Fibroblast of skin of right quadriceps (primary cell): ENCODE measurements at places on chromosomes 2 and 18.

DNA sequence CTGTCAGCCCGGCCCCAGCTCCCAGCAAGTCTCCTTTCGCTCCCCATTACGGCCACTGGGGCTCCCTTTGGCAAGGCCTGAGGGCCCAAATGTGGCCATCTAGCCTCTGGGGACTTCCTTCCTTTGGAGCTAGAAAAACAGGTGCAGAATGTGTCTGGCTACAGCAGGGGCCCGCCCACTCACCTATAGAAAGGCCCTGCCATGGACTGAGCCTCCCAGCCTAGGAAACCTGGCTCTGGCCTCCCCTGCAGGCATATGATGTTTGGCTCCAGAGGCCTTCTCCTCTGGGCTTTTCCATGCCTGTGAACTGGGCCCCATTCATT is 55.3 kb upstream of the ALPP start:
- no peak for DNase-seq

- no peak for DNase-seq
These were observed 23.6 kb downstream of the IL1F10 start for GRCh38 chr2:113091231-113091896.

- no peak for DNase-seq
These were observed 56.3 kb downstream of the PHLPP1 start for GRCh38 chr18:62771494-62772270.

GRCh38 chr2:64700133-64700809 is 46.6 kb upstream of the SERTAD2 start:
- DNase-seq = peak; percentile 27

DNA sequence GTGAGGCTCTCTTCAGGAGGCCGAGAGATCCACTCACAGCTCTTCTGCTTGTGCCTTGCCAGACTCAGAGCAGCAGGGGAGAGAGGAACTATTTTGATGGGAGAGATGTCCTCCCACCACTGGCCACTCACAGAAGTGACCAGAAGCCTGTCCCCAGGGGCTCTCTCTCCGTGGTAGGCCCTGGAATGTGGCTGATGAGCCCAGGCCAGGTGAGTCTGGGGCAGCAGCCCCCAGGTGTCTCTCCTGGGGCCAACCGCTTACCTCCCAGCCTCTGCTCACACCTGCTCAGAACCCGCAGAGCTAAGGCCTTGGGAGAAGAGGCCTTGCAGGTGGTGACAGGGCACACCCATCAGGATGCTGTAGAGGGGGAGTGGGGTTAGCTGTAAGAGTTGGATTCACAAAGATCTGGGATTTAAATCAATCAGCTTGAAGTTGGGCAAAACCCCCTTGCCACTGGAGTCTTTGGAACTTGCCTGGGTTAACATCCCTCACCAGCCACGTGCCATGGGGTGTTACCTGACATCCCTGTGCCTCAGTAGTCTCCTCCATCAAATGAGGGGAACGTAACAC is 29.1 kb upstream of the ASB18 start:
- DNase-seq = no peak

DNA sequence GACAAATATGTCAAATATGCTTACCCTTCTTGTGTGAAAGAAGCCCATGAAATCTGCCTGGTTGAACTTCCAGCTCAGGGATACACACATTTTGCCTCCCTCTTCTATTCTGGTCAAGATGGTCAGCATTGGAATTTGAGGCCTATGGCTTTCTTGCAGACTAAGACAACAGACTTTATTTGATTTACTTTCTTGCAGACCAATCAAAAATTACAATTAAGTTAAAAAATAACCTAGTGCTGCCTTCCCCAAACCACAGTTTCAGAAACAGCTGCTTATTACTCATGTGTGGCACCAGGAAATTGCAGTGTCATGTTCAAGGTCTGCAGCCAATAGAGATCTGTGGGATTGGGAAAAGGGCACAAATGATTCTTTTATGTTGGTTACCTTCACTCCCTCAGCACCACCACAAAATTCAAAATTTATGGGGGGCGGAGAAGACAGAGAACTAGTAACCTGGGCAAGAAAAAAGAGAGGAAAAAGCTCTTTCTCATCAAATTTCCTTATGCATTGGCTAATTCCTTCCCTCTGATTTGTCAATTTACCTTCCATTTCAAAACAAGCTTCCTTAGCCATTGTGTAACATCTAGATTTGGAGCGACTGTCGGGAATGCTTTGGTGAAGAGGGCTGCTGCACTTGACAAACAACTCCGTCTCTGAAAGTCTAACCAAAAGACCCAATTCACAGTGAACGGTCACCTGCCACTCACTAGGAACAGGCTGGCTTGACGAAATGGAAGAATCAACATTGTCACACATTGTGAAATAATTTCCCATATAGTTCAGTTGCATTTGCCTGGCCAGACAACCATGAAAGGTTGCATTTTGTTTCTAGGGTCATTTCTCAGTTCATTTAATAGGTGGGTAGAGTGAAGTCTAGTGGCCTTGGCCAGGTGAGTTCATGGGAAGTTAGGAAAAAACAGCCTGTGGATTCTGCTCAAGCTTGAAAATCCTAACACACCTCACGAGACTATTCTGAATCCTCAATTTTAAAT is 100.4 kb upstream of the FZD5 start:
- peak; percentile 58 for DNase-seq

DNA sequence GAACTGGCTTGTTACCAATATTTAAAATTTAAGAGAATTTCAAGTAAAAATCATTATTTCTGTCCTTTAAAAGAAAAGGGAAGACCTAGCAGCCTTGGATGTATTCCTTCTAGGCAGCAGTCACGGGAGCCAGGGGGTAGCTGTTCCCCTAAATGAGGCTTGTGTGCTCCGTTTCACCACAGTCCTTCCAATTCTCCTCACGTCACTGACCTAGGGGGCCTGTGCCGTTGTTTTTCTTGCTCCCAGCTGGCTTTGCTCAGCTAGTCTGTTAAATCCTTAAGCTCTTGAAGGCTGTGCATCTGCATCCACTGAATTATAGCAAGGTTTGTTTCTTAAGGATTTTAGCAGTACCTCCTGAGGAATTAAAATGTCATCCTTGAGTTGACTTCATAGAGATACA is 9.9 kb downstream of the KLHL23 start:
- DNase-seq = no peak

DNA sequence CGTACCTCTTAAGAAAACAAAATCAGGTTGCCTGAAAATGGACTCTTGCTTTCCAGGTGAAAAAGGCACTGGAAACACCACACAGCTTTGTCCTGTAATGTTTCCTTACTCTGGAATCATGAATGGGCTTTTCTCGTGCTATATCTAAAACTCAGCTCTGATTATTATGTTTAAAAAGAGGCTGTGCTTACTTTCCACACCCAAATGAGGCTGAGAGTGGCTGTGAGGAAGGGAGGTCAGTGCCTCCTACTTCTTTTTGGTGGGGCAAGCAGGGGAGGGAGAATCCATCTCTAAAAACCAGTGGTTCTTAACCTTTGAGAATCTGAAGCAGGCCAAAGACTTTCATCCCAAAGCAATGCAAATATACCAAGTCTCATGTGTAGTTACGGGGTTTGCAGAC is 148.6 kb downstream of the FAM210A start:
- no peak for DNase-seq

GRCh38 chr2:20223407-20224163 is 1.3 kb downstream of the SDC1 start:
- DNase-seq = peak; percentile 36

DNA sequence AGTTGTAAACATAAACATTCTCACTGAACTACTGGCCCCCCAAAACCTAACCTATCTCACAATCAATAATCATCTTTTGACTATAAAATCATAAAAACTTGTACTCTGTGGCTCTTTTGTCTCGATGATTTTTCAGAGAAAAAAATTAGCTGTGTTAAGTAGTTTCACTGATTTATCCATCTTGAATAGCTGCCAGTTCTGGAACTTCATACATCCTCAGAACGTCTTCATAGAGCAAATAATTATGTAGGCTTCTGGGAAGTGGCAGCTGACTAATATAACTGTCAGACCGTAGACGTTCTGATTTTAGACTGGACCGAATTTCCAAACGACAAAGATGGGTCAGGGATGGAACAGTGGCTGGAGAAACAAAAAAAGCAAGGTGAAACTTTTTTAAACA is 97.3 kb upstream of the CHAC2 start:
- peak; percentile 35 for DNase-seq

DNA sequence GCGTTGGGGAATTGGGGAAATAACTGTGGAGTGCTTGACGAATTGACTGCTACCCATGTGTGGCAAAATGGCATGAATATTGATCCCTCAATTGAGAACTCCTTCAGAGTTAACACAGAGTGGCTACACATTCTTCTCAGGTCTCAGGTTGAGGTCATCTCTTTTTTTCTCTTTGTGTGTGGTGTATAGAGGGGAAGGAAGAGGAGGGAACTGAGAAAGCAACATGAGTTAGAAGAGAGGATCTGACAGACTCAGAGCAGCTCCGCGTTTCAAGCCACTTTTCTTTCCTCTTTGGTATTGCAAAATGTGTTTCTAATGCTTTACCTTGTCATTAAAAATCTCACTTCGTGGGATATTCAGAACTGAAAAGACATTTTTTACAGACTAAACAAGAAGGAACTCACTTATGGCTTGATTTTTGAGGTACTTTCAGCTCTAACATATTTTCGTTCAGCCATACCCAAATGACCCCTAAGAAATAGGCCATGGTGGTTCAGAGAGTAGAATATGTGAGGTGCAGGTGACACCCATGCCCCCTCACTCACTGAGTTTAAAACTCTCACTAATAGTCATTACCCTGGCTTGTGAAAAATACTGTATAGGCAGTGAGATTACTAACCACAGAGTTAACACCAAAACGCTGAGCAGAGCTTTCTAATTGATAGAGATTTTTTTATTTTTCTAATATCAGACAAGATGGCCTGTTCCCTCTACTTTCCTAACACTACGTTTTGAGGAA is 22.5 kb downstream of the STAT4 start:
- DNase-seq = no peak

- DNase-seq = no peak
These were observed 65.2 kb upstream of the B3GNT7 start for GRCh38 chr2:231330311-231330710.

DNA sequence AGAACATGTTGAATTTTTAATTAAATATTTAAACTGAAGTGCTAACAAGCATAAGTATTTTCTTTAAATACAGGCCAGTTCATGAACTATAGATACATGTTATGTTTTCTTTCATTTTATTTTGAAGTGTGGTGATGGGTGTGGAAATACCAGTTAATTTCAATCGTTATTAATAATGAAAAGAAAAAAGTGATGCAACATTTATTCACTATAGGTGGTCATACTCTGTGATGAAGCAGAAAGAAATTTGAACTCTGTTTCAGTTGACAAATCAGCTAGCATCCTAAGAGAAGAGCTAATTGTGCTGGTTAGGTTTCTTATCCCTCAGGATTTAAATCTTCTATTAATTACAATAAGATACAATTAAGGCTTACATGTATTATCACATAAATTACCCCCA is 795.1 kb upstream of the DDX18 start:
- DNase-seq = no peak

DNA sequence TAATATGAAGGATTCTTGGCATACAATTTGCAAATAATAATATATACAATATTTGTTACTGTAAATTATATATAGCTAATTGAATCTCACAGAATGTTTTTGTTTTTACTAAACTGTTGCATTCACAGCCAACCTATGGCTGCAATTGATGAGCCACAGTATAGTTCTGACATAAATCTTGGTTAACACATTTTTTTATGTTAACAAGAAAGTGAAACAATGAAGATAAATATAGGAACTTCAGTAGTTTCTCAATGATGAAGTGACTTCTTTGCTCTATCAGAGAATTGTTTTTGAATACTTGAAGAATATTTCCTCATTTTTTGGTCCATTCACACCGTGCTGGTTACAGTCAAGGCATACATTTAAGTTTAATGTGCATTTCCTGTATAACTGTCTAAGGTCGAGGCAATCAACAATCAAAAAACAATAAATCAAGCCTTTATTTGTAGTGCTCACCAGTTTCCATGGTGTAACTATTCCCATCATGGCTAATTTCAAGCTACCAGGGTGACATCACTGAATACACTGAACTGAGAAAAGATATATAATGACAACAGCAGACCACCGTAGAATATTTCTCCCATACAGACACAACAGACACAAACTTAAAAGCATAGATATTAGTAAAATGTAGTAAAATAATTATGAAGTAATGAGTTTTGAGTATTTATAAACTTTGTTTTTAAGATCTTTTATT is 12.9 kb upstream of the ETAA1 start:
- DNase-seq = no peak

DNA sequence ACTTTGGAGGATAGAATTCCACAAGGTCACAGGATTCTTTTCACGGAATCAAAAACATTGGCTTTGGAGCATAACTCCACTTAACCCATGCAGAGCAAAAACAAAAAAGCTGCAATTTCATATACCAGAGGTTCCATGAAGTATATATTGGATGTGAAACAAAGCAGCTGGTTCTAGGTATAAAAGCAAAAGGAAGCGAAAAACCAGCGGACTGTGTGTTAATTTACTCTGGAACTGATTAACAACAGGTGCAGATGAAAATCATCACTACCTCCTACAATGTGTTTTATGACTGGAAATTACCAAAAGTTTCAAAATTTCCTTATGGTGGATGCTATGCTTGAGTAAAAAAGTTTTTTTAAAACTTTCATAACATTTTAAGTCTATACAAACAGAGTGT is 54.4 kb upstream of the LINC00305 start:
- no peak for DNase-seq

- peak; percentile 68 for DNase-seq
These were observed 66.1 kb downstream of the LRRFIP1 start for GRCh38 chr2:237693291-237693994.

GRCh38 chr2:210895132-210895531 is 338.7 kb downstream of the CPS1 start:
- DNase-seq = no peak

- DNase-seq = peak; percentile 5
These were observed 344.3 kb upstream of the KCNH7 start for GRCh38 chr2:163182764-163183354.

DNA sequence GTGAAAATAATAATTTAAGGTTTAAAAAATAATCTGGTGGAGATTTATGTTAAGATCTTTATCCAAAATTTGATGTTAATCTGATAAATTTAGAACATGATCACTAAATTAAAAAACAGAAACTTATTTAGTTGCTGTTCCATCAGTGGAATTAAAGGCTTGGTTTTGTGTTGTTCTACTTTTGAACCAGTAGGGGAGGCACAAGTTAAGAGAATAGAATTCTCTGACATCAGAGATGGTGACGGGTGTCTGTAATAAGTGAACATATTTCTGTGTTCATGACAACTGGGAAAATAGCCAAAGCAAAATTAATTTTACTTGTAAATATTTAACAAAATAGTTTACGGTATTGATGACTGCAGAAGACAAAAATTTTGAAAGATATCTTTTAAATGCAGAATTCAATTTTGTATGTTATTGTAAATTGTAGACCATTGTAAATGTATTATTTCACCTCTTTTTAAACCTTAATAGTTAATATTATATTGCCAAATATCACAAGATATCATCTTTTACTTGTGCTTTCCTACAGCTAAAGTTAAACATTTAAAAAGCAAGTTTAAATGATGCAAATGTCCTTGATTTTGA is 106.0 kb downstream of the UBR3 start:
- peak; percentile 36 for DNase-seq

DNA sequence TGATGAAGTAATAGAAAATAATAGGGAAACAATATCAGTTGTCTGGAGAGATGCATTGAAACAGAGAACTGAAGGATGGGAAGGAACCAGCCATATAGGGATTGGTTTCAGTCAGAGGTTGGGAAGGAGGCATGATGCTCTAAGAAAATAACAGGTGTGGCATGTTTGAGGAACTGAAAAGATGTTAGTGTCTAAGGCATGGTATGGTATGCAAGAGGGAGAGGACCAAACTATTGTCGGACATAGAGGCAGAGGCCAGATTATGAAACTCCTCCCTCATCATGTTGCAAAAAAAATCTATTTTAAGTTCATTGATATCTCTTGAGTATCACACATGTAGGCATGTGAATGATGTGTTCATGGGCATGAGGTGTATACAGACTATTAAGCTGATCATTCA is 48.9 kb upstream of the EMILIN2 start:
- DNase-seq = no peak
